ENCODE measurements at places on chromosomes 7 and 10. TPM values are rescaled to one million over a fixed set of nuclear protein-coding genes. Genes with fewer than 3 reads are reported as not detected.

GNAI1 gene
- 36.2 TPM for total RNA-seq

PI4K2A gene
- 19.7 TPM for total RNA-seq

VSTM4 gene
- 1.0 TPM for total RNA-seq

PKD1L1 gene
- 2.9 TPM for total RNA-seq

TACC2 gene
- total RNA-seq = 8.2 TPM

GAD2 gene
- not detected for total RNA-seq

HABP2 gene
- total RNA-seq = 0.19 TPM

GPR26 gene
- not detected for total RNA-seq

IFIT2 gene
- 9.6 TPM for total RNA-seq

SLC29A4 gene
- total RNA-seq = 1.0 TPM

Measured in dermis blood vessel endothelial cell (primary cell).